Fibroblast of villous mesenchyme (primary cell): ENCODE measurements at places on chromosomes 16 and 17. TPM values are rescaled to one million over a fixed set of nuclear protein-coding genes. Genes with fewer than 3 reads are reported as not detected.

The OTOP2 gene
- total RNA-seq, result not detected in 2 replicates

DNA sequence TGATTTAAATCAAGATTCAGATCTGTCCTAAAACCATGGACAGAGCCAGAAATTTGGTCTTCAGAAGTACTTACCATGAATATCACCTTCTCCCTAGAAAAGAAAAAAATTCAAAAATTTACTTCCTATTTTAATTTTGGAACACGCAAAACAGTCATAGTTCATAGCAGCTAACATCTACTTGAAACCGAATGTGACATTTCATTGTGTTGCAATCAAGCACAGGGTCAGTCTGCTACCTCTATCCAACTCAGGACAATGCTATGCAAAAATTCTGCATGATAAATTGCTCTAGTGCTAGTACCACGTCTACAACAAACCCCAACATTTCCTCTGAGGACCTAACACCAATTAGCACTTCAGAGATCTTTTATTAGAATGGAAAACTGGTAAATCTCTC is 7.7 kb downstream of the JPT1 start:
- DNase-seq, result peak; percentile 40

- no peak for DNase-seq
These were observed 557.4 kb upstream of the ZFHX3 start for GRCh38 chr16:73605309-73605708.

- no peak for DNase-seq
These were observed 10.0 kb downstream of the SOCS1 start for GRCh38 chr16:11245988-11246387.

GRCh38 chr17:50263331-50264262 is 10.7 kb upstream of the TMEM92 start:
- DNase-seq, result no peak

DNA sequence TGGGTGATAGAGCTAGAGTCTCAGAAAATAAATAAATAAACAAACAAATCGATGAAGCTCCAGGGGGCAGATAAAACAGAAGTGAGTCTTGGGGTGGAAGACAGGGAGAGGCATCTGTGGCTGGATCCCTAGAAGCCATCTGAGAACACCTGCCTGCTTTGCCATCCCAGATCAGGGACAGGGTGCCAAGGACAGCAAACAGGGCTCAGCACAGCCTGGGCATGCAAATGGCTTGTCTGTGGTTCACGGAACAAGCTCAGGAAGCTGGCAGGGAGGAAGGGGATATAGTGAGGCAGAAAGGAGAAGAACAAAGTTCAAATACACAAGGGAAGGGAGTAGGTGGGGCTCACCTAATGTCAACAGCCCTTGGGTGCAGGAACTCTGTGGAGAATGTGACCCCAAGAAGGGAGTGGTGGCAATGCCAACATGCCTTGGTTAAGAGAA is 27.5 kb downstream of the TRIM25 start:
- no peak for DNase-seq

GRCh38 chr17:16923904-16924695 is 47.8 kb downstream of the TNFRSF13B start:
- DNase-seq, result no peak
